ENCODE measurements at places on chromosomes 11 and 22.
A peak's percentile ranks its signal among the peaks of the same experiment; 100 is the strongest.

- no peak for DNase-seq
These were observed 28.9 kb upstream of the YAP1 start for GRCh38 chr11:102081313-102081712.

DNA sequence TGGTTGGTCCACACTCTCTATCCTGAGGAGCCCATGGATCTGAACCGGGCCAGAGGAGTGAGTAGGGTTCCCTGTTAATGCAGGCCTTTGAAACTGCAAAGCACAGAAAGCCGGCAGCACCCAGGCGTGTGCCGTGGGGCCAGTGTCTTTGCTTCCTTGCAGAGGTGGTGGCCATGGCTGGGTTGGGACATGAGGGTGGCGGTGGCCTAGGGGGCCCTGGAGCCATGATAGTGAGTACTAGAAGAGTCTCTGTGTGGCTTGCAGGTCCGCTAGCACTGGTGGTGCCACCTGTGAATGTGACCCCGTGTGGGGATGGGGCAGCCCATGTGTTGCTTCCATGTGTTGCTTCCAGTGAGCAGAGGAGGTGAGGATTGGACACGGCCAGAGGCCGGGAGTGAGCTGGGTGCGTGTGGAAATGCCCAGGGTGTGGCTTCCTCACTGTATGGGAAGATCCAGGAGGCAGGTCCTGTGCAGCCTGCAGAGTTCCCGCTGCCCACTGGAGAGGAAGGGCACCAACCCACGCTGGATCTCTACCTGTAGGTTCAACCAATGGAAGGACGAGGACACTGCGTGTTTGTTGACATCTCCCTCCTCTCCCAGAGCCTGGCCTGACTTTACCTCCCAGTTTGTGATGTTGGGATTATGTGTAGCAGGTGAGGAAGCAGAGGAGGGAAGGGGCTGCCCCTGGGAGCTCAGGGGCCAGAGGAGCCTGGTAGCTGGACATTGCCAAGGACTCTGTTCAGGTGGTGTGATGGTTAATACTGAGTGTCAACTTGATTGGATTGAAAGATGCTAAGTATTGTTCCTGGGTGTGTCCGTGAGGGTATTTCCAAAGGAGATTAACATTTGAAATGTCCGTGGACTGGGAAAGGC is 796.6 kb downstream of the TBC1D22A start:
- peak; percentile 32 for DNase-seq

- DNase-seq: peak; percentile 74
These were observed 80.9 kb downstream of the TRIM29 start for GRCh38 chr11:120057028-120057330.

GRCh38 chr11:86456075-86456939 is 81.6 kb downstream of the CCDC81 start:
- peak; percentile 94 for DNase-seq

DNA sequence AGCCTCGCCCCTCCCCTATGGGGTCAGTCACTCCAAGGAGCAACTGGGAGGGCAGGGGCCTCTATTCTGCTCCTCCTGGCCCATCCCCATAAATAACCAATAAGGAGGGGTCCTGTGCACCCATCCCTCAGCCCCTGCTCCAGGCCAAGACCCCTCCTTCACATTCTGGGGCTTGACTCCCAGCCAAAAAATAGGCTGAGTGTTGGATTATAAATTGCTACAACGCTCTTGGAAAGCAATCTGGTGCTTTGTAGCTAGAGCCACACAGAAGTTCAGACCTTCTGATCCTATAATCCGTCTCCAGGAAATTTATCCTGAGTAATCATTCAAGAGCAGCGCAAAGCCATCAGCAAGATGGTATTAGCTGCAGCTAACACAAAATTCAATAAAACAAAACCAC is 42.5 kb downstream of the ABCC8 start:
- no peak for DNase-seq

DNA sequence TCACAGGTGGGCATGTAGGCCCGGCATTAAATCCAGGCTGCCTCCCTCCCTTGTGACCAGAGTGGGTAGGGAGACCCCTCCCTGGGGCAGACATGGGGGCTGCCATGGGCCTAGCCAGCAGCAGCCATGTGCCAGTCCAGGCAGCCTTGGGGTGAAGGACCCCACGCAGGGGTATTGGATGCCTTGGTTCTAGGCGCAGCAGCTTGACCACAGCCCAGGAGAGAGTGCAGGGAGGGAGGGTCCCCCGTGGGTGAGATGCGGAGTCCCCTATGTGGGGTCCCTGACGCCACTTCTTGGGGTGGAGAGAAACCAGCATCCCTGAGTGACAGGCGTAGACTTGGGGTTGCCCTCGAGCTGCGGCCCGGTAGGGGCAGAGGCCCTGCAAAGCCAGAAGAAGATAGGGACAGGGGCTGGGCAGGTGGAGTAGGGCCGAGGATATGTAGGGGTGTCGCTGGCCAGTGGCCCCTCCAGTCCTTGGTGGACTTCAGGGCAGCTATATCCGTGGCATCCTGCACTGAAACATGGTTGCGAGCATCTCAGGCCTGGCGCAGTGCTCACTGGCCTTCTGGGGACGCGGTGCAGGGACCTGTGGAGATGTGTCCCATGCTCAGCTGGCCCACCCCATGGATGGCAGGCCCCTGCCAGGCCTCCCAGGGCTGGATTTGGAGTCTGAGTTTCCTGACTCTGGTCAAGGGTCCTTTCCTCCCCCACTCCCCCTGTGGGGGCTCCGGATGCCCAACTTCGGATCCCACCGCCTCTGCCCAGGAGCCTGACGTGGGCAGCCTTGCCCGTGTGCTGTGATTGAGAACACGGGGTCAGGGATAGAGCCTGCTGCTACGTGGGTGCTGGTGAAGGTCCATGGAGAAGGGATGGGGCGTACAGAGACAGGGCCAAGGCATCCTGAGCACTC is 1179.8 kb downstream of the BRD1 start:
- no peak for DNase-seq

DNA sequence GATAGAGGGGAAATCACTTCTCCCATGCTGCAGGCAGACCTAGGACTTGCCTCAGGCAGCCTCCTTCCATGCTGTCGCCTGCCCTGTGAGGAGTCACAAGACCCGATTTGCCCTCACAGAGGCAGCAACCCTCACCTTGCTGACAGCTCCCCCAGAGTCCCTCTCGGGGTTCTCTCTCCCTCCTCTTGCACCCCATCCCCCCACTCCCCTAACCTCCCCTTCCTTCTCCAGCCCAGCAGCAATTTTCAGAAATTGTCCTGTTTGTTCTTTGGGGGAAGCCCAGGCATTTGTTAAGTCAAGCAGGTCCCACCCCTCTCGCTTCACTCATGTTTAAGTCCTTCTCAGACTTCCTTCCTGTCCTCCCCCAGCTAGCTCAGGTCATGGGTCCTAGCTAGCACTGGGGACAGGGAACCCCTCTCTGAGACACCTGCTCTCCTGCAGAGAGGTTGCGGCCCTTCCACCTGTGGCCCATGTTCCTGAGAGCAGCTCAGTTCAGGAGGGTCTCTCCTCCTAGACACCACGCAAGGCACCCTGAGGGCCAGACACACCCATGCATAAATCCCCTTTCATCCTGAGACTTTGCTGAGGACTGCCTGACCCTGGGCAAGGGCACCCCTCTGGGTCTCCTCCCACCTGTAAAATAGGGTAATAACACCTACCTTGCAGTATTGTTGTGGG is 6.3 kb upstream of the FXYD2 start:
- DNase-seq: peak; percentile 62

DNA sequence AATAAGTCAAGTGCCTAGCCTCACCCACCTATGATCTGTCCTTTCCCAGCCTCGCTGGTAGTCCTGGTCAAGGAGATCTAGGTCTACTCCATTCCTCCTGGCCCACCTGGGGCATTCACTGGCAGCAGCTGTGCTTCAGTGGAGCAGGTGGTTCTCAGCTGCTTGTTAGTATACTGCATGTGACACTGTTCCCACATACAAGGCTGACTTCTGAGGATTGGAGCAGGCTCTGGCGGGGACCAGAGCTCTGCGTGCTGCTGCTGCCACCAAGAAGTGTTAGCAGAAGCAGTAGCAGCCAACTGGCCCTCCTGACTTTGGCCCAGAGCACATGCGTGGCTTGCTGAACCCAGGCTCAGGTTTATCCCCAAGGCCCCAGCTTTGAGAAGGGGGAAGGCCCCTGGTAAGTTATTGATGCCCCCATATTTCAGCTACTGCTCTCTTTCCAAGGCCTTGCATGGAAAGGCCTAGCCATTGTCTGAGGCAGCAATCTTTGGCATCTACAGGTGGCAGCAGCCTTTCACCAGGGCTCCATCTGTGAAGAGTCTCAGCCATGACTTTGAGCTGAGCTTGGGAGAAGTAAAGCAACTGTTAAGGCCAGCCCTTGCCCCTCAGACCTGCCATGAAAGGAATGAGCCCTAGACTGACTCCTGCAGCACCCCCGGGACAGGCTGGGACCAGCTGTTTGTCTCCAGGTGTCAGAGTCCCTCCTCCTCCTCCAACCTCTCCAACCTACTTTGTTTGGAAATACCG is 26.5 kb downstream of the ARHGAP1 start:
- peak; percentile 58 for DNase-seq

- peak; percentile 88 for DNase-seq
These were observed 76.9 kb downstream of the KCNJ1 start for GRCh38 chr11:128790196-128790595.

GRCh38 chr11:72123117-72123653 is 10.7 kb upstream of the ANAPC15 start:
- DNase-seq: no peak

DNA sequence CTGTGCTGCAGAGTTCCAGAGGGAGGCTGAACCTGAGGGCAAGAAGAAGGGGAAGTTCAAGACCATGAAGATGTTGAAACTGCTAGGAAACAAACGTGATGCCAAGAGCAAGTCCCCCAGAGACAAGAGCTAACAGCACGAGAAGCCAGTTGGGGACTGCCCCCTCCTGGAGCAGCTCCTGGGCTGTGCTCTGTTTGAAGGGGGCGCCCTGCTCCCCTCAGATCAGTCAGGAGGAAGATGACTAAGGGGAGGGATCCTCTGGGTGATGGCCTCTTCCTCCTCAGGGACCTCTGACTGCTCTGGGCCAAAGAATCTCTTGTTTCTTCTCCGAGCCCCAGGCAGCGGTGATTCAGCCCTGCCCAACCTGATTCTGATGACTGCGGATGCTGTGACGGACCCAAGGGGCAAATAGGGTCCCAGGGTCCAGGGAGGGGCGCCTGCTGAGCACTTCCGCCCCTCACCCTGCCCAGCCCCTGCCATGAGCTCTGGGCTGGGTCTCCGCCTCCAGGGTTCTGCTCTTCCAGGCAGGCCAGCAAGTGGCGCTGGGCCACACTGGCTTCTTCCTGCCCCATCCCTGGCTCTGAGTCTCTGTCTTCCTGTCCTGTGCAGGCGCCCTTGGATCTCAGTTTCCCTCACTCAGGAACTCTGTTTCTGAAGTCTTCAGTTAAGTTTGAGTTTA is 12.6 kb downstream of the C22orf23 start:
- no peak for DNase-seq

DNA sequence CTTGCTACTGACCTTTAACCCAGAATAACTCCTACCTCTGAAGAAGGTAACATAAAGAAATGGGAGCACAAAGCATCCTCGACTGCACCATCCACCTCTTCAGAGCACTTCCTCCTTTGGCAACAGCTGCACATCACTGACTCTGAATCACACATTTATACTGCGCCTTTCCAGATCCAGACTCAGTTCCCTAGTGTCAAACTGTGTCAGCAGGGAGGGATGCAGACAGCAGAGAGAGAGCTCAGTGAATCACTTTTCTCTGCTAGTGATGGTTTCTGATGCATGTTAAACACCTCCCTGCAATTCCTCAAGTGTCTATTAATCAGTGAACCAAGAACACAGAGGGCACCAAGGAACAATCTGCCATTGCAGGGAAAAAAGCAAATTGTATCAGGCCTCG is 118.9 kb downstream of the PLEKHA7 start:
- no peak for DNase-seq

GRCh38 chr22:45235101-45235777 is 5.5 kb downstream of the KIAA0930 start:
- no peak for DNase-seq

DNA sequence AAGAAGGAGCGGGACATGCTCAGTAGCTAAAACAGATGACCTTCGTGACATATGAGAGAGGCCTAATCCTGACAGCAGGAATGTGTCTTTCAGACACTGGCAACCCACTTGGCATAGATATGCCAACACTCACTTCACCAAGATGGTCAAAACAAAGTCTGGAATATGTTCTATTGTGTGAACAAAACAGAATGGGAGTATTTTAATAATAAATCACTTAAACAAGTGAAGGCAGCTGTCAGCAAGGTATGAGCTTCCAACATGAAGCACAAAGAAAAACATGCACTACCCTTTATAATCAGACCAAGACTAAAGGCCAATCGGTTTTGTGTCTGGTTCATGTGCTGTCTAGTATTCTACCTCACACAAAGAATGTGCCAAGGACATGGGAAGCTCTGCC is 23.1 kb downstream of the CCDC34 start:
- no peak for DNase-seq

All from islet precursor cell (in vitro differentiated cells).